ENCODE measurements at places on chromosomes 13 and 19. TPM values are rescaled to one million over a fixed set of nuclear protein-coding genes. Genes with fewer than 3 reads are reported as not detected.

Gene MIDN
- total RNA-seq, result 51.5 TPM

Gene NALCN
- total RNA-seq, result not detected

GRCh38 chr19:22623841-22624221 lies 10.3 kb upstream of the ZNF492 start:
- DNase-seq, result no peak

DNA sequence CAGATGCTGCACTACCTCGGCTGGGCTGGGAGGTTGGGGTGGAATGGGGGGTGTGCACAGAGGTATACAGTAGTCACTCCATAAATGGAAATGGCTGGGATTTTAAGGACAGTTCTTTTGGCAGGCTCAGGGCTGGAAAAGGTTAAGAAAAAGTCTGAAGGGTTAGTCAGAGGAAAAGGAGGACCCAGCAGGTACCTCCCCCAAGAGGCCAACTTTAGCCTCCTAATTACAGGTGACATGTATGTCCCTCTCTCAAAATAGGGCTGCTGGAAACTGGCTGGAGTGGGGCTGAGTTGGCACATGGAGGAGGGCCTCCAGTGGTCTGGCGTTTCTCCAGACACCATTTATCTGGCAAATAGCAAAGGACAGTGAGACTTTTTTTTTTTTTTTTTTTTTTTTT lies 994 bp downstream of the CCDC194 start:
- no peak for DNase-seq

GRCh38 chr19:3983936-3984583 lies 1.2 kb downstream of the EEF2 start:
- DNase-seq, result no peak

Gene CBARP
- total RNA-seq, result 0.61 TPM

GRCh38 chr19:3607303-3608078 lies 816 bp upstream of the TBXA2R start:
- DNase-seq, result no peak

Gene LGALS14
- total RNA-seq, result 4.9 TPM

- DNase-seq, result no peak
These were observed 571.3 kb upstream of the MIR17HG start for GRCh38 chr13:90776051-90776748.

DNA sequence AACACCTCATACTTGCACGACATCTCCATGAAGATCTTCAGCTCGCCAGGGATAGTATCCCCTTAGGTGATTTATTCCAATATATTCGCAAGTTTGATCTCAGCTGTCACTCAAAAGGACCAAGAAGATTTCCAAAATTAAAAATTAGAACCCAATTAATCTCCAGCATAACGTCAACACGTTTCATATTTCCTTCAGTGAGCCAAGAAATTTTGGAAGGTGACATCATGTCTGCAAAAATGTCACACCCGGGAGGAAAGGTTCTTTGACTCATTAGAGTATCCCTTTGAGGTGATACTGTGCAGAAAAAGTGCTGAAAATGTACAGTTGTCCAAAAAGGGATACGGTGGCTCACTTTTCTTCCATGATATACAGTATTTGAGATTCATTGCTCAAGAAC lies 569.6 kb downstream of the EFNB2 start:
- DNase-seq, result no peak

Gene GPC6
- total RNA-seq, result not detected

Gene APLP1
- 0.51 TPM for total RNA-seq

DNA sequence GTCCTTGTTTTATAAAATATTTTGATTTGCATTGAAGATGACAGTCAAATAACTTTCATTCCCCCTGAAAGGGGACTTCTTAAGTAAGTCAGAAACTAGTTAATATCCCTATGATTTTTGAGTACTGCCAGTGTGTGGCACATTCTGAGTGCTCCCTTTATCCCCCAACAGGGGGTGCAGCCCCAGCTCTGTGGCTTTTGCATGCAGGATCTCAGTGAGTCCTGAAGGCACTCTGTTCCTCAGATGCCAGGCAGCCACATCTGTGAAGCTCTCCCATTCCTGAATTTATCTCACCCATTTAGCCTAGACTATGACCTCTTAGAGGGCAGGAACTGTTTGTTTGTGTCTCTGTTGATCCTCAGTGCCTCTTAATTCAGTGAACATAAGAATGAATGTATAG lies 123.1 kb downstream of the CDK8 start:
- no peak for DNase-seq

DNA sequence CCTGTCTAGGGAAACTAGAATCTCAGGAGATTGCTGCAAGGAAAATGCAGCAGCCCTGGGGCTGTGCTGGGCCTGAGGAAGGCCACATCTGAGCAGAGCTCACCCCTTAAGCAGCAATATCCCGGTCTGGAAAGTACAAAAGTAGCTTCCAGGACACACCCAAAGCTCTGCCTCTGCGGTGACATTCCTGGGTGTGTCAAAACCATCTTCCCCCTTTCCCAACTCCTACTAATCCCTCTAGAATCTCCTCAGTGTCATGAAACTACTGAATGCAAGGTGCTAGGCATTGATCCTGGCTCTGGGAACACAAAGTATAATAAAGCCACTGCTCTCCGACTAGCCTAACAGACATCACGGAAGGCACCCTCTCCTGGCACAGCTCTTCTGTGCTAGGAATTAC lies 5.0 kb downstream of the PBX4 start:
- DNase-seq, result no peak

- DNase-seq, result no peak
These were observed 2.8 kb downstream of the ZIC5 start for GRCh38 chr13:99968521-99969452.

Gene LIM2
- not detected for total RNA-seq
